ENCODE measurements at places on chromosomes 3 and 15.

DNA sequence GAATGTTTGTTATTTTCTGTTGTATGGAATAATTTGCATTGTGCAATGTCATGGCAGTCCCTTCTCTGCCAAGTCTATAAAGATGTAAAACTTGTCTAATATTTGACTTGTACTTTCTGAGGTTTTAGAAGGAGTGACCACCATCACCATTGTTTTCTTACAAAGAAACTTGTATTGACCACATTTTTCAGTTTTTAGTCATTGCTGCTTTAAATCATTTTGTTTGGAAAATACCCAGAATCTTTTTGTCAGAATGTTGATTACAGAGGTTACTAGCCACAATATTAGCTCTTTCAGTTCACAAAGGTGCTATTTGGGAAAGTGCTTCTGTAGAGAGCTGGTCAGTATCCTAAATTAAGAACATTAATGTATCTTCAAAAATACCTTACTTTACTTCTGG is 532.4 kb upstream of the GBE1 start:
- no peak for DNase-seq

- DNase-seq: no peak
Measured at GRCh38 chr3:9214185-9214584, 35.3 kb downstream of the SRGAP3 start.

GRCh38 chr3:24454856-24455255 is 39.8 kb downstream of the THRB start:
- DNase-seq: no peak

GRCh38 chr3:176009256-176009655 is 1150.1 kb downstream of the NAALADL2 start:
- DNase-seq: no peak

DNA sequence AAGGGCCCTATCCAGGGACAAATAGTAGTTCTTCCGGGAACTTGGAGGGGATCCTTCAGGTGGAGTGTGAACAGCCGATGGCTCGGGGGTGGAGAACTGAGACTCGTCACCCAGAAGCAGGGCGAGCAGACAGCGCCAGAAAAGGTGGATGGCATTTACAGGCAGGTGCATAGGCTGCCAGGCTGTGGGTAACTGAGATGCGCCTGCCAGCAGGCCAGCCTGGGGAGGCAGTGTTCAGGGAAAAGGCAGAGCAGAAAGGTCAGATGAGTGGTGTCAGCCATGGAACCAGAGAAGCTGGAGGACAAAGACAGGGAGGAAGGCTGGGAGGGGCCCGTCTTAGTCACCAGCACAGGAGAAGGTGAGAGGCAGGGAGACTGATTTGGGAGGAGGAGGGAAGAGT is 53.0 kb upstream of the SEC22A start:
- DNase-seq: no peak

GRCh38 chr3:36418296-36418695 is 38.0 kb downstream of the STAC start:
- DNase-seq: no peak

GRCh38 chr3:101500208-101500607 is 12.8 kb downstream of the SENP7 start:
- no peak for DNase-seq

DNA sequence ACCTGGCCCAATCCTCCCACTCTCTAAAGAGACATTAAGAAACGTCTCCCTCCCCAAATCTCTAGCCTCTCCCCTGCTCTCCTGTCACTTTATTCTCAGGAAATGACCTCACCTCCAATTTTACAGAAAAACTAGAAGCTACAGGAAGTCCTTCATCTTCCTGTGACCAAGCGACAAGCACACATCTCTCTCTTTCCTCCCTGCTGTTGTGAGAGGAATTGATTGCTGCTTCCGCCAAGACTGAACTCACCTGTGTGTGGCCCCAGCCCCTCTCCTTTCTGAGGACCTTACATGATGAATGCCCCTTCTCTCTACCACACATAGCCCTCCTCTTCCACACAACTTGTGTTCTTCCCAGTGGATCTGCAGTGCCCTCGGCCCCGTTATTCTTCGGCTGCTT is 18.2 kb downstream of the DNAJB8 start:
- no peak for DNase-seq

DNA sequence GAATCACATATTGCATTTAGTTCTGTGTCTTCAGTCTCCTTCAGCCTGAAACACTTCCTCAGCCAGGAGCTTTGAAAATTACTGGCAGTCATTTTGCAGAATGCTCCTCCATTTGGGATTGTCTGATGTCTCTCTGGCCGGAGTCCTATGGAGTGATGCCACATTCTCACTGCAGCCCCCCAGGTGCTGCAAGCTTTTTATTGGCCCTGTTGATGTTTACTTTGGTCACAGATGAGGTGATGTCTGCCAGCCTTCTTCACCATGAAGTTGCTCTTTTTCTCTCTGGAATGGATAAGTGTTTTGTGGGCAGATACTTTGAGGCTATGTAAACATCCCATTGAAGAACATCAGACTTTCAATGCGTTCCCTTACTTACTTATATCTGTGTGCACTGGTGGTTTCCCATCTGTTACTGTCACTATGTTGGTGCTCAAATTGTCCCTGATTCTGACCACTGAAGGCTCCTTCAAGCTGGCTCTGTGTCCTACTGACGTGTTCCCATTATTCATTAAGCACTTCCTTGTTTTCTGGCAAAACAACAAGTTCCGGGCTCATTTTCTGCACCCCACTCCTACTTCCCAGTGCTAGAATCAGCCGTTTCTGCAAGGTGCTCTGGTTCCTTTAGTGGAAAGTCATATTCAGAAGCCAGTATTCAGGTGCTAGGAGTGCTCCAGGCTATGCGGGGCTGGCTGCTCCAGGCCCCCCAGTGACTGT is 1.4 kb upstream of the CLEC3B start:
- DNase-seq: no peak

GRCh38 chr15:59976480-59977271 is 27.4 kb upstream of the FOXB1 start:
- DNase-seq: no peak

GRCh38 chr3:44729384-44729910 is at the start of gene ZNF501:
TSS of gene ZNF501 (plus strand) at chr3:44729635. CDS start at chr3:44734422, 4,787 bp downstream.
- peak; percentile 74 for DNase-seq

DNA sequence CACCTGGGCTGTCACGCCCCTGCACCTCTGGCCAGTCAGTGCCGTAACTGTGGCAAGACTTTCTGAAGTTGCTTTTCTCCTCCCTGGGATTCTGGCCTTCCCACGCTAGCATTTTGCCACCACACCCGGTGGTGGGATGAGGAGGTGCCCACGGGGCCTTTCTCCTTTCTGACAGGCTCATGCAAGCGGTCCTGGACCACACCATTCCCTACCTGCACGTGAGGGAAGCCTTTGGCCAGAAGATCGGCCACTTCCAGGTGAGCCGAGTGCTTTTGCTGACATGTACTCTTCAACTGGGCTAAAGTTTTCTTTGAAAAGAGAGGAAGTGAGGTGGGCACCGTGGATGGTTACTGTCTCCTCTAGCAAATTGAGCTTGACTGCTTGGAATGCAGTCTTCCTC is 9.6 kb downstream of the IVD start:
- DNase-seq: no peak
